ENCODE measurements at places on chromosomes 5 and 9. TPM values are rescaled to one million over a fixed set of nuclear protein-coding genes. Genes with fewer than 3 reads are reported as not detected.

ANKRD18A gene
- total RNA-seq: not detected

RCL1 gene
- total RNA-seq: 8.7 TPM

CKMT2 gene
- total RNA-seq: 0.54 TPM

MAPKAP1 gene
- total RNA-seq: 45.7 TPM

C9orf153 gene
- 0.34 TPM for total RNA-seq

CPEB4 gene
- 20.4 TPM for total RNA-seq

CTNNA1 gene
- total RNA-seq: 596 TPM

CAMK2A gene
- not detected for total RNA-seq

CENPH gene
- 2.9 TPM for total RNA-seq

PGM5 gene
- 87.0 TPM for total RNA-seq

CD274 gene
- 3.7 TPM for total RNA-seq

C8G gene
- 0.77 TPM for total RNA-seq

INSL4 gene
- not detected for total RNA-seq

KCNV2 gene
- not detected for total RNA-seq

ARHGEF28 gene
- total RNA-seq: 52.0 TPM

NME5 gene
- 2.3 TPM for total RNA-seq

PRR7 gene
- total RNA-seq: 1.6 TPM

PCDHB6 gene
- 0.11 TPM for total RNA-seq

TLR4 gene
- 124 TPM for total RNA-seq

FKTN gene
- total RNA-seq: 7.2 TPM

CAVIN4 gene
- total RNA-seq: 1.9 TPM

PARP8 gene
- total RNA-seq: 0.77 TPM

CAAP1 gene
- total RNA-seq: 15.8 TPM

TMED9 gene
- 137 TPM for total RNA-seq

CCDC69 gene
- total RNA-seq: 0.54 TPM

CCL27 gene
- not detected for total RNA-seq

ACOT12 gene
- total RNA-seq: not detected

PMPCA gene
- 33.1 TPM for total RNA-seq

TERT gene
- not detected for total RNA-seq

CSF2 gene
- not detected for total RNA-seq

TBC1D9B gene
- 71.4 TPM for total RNA-seq

MGAT1 gene
- 105 TPM for total RNA-seq

IL13 gene
- not detected for total RNA-seq

FOXD4L5 gene
- 0.09 TPM for total RNA-seq

FBLL1 gene
- 0.98 TPM for total RNA-seq

TRAF1 gene
- total RNA-seq: 0.43 TPM

PFN3 gene
- total RNA-seq: not detected

CCNO gene
- total RNA-seq: not detected

NIPAL4 gene
- not detected for total RNA-seq

SPINK7 gene
- total RNA-seq: not detected

ZNF300 gene
- total RNA-seq: 5.4 TPM

ST8SIA4 gene
- total RNA-seq: 6.9 TPM

PCDHGB2 gene
- total RNA-seq: 2.7 TPM
